ENCODE measurements at places on chromosomes 4 and X. TPM values are rescaled to one million over a fixed set of nuclear protein-coding genes. Genes with fewer than 3 reads are reported as not detected.
A peak's percentile ranks its signal among the peaks of the same experiment; 100 is the strongest.

GRCh38 chr4:38523054-38523453 lies 140.9 kb upstream of the KLF3 start:
- DNase-seq = no peak

DNA sequence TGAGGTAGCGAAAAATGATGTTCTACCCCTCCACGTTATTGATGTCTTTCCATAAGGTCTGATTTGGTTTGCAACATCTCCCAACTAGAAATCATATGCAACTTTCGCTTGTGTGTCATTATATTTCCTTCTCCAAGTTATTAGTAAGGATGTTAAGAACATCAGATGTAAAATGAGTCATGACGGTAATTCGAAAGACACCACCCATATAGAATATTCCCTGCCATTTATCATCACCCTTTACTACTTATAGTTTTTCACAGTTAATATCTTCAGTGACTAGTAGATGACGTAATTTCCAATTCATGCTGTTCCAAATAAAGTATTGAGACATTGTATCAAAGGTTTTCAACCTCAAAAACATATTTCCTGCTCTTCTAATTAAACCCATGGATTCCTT lies 146.7 kb upstream of the MAP3K15 start:
- no peak for DNase-seq

GRCh38 chr4:27068151-27068867 lies 207.7 kb downstream of the STIM2 start:
- no peak for DNase-seq

DNA sequence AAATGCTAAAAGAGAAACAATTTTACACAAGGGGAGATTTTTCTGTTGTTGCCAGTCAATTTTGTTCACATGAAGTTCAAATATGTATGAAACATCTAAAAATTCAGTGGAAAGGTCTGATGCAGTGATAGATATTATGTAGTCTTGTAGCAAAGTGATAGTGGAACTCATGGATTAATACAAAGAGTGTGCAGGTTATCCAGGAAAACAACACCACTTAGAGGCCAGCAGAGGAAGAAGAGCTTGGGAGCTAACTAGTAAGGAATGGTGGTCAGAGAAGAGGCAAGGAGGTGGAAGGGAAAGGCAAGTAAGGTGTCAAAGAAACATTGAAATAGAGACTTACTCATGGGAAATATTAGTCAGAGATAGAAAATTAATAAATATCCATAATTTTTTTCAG lies 395.6 kb downstream of the MAPK10 start:
- DNase-seq = no peak

FRYL gene
- 102 TPM for total RNA-seq

SSR4 gene
- total RNA-seq = 203 TPM

ZMAT1 gene
- total RNA-seq = 5.8 TPM

BEX5 gene
- total RNA-seq = 1.5 TPM

- DNase-seq = no peak
Measured at GRCh38 chr4:184757810-184758209, 23.9 kb upstream of the CENPU start.

DNA sequence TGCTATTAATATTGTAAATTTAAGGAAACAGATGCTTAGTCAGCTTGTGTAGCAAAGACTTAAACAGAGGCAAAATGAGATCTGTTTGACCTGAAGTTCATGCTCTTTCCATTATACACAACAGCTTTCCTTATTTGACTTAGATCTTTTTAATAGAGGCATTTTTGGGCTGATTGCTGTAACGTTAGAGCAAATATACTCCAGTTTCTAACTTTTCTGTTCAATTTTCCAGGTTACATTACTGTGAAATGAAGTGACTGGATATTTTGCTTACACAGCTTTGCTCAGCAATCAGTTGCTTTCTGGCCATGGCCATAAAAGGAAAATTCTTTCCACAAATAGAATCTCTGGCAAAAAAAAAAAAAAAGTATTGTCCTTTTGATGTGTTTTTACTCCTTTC lies 146.2 kb downstream of the PCDH7 start:
- DNase-seq = no peak

AADAT gene
- total RNA-seq = not detected

DNA sequence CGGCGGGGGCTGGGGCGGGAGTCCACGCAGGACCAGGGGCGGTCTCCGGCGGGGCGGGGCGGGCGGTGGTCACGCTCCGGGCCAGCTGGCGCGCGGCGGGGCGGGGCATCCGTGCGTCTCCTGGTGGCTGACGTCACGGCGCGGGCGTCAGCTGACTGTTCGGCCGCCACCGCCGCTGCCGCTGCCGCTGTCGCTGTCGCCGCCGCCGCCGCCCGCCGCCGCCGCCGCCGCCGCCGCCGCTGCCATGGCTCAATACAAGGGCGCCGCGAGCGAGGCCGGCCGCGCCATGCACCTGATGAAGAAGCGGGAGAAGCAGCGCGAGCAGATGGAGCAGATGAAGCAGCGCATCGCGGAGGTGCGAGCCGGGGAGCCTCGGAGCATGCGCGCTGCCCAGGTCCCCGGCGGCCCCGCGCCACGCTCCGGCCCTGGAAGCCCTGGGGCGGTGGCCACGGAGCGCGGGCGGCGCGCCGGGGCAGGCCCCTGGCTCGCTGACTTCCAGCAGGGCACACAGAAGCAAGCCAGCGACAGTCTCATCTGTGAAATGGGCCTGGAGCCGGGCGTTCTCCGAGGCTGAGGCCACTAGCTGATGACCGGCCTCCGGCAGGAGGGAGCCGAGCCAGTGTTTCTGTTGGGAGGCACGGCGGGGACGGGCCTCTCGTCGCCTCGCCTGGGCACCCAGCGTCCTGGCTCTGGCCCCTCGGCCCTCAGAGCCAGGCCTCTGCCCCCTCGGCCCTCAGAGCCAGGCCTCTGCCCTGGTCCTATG lies at the start of gene FAM50A:
Gene FAM50A, plus strand, starts transcription at position 150 of the 763 bp plus-strand sequence. Its CDS starts 95 bp downstream, at position 245.
- peak; percentile 66 for DNase-seq

NPY1R gene
- not detected for total RNA-seq

DNA sequence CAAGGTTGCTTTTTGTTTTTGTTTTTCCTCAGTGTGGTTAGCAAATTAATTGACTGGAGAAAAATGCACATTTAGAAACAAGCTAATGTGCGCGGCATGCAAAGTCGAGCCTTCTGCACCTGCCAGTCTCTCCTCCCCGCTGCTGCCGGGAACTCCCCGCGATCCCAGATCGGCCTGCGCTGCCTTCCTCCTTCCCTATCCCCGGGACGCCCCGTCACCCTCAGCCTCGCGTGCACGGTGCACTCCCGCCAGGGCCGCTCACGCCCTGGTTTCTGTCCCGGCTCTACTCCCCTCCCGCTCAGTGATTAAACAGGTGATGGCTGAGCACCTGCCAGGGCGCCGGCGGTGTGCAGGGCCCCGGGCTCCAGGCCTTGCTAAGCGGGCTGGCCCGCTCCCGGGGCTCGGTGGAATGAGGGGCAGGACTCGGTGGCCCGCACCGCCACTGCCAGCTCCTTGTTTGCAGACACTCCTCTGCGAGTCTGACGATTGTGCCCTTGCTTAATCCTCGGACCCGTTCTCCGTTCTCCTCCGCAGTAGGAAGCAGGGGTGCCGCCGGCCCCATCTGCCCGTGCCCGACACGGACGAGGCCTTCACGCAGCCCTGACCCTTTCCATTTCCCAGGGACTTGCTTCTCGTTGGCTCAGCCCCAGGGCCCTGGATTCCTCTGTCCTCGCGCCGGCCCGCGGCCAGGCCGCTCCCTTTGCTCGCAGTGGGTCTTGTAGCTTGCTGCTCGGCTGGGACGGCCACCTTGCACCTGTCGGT lies 143.4 kb downstream of the TRIML1 start:
- no peak for DNase-seq

BTC gene
- total RNA-seq = not detected

VCX gene
- total RNA-seq = not detected
